ENCODE measurements at places on chromosomes 13 and 19.

GRCh38 chr19:29400917-29401711 lies 124.7 kb upstream of the VSTM2B start:
- no peak for DNase-seq

- DNase-seq: no peak
These were observed 10.3 kb downstream of the DNAJB1 start for GRCh38 chr19:14507704-14508542.

DNA sequence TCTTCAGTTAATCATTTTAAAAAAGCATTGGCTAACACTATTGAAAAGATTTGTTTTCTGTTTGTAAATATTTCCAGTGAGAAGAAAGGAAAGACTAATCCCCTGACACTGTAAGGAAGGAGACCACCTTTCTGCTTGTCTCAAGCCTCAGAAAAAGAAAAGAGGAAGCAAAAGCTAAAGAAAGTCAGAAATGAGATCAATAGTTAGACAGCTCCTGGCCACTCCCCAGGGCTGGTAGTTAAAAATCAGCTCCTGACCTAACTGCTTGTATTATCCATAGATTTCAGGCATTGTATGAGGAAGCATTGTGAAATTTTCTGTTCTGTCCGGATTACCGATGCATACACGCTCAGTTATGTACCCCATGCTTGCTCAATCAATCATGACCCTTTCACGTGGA lies 76.6 kb downstream of the ZNF486 start:
- no peak for DNase-seq

DNA sequence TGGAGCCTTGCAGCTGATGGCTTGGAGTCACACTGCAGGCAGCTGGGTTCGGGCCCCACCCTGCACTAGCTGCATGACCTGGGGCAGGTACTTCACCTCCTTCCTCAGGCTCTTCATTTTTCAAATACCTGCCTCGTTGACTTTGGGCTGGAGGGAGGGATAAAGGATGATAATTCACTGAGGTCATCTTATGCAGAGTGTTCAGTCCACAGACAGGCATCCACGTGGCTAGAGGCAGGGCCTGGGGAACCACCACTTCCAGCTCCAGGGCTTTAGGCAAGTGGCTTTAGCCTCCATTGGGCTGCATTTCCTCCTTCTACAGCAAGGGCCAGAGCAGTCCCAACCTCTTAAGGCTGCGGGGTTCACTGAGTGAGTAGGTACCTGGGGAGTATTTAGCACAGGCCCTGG lies 84.8 kb downstream of the SIPA1L3 start:
- no peak for DNase-seq

DNA sequence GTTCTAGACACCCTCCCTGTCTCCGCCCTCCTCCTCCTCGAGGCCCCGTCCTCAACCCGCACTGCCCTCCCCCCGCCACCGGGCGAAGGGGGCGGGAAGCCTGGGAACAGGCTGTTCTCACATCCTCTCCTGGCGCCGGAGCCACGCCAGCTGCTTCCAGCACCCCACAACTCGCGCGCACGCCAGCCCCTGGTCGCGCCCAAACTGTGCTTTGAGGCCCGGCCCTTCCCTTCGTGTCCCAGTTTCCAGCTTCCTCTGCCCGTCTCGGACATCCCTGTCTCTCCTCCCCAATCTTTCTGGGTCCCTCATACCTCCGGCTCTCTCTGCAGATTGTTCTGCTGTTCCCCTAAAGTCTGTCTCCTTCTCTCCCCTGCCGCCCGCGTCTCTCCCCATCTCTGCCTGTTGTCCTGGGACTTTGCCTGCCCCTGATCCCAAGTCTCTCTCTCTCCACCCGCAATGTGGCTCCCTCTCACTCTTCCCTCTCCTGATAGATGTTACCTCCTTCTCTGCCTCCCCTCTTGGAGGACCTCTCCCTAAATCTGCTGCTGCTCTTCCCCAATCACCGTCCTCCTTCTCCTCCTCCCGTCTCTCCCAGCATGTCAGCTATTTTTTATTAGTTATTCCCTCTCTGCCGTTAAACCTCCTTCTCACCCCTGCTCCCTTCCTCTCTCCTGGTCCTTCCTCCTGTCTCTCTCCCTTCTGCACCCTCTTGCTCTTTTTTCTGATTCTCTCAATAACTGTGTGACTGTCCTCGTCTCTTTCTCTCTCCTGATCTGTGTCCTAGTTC lies 14.2 kb downstream of the DPF1 start:
- DNase-seq: peak; percentile 87

- no peak for DNase-seq
These were observed 4.2 kb downstream of the NALCN start for GRCh38 chr13:101412076-101412475.

DNA sequence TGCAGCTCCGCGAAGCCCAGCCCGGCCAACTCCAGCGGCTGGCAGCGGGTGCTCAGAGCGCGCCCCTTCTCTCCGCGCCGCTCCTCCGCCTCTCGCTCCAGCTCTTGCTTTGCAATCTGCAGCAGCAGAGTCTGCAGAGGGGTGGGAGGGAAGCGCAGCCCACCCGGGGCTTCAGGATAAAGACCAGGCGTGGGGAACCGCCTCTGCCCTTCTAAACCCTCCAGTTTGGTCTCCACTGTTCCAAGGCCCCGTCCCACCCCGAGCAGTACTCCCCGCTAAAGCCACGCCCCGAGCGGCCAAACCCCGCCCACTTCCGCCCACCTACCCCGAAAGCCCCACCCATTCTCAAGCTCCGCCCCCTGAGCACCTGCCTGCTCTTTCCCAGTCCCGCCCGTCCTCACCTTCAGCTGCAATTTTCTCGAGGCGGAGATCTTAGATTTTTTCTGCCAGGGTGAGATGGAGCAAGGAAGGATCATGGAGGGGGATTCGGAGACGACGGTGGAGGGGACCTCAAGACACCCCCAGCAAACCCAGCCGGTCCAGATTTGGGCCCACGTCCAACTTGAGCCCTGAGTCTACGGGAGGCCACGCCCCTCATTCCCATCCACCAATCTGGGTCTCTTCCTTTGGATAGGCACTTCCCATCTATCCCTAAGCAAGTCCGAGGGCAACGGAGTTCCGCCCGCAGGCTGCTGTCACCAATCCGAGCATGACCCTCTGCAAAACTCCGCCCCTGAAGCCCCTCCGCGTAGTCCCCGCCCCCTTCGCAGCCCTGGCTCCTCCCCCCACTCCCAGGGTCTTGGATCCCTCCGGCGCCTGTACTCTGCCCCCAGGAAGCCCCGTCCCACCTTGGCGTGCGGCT lies 1.1 kb downstream of the TNNI3 start:
- peak; percentile 72 for DNase-seq

- no peak for DNase-seq
These were observed 20.3 kb downstream of the FLT1 start for GRCh38 chr13:28474491-28475134.

All from brain (organoid and tissue), 16 donors.